ENCODE measurements at places on chromosomes 11 and 22.

DNA sequence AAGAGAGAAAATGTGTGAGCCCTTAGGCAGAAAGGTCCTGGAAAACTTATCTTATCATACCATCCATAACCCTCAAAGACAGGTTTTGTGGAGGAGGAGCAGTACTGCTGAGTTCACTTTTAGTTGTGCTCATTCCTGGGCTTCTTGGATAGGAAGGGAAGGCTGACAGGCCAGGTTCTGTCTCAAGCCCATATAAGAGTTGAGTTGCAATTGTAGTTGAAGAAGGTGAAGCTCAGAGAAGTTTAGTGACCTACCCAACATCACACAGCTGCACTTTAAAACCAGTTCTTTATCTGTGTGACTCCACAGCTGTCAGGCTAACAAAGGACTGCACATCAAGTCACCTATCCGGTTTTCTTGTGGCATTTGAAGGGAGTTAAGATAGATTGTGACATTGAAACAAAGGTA, 13.0 kb downstream of the TEAD1 start:
- DNase-seq = no peak

GRCh38 chr11:26583550-26583949, 11.5 kb upstream of the MUC15 start:
- no peak for DNase-seq

DNA sequence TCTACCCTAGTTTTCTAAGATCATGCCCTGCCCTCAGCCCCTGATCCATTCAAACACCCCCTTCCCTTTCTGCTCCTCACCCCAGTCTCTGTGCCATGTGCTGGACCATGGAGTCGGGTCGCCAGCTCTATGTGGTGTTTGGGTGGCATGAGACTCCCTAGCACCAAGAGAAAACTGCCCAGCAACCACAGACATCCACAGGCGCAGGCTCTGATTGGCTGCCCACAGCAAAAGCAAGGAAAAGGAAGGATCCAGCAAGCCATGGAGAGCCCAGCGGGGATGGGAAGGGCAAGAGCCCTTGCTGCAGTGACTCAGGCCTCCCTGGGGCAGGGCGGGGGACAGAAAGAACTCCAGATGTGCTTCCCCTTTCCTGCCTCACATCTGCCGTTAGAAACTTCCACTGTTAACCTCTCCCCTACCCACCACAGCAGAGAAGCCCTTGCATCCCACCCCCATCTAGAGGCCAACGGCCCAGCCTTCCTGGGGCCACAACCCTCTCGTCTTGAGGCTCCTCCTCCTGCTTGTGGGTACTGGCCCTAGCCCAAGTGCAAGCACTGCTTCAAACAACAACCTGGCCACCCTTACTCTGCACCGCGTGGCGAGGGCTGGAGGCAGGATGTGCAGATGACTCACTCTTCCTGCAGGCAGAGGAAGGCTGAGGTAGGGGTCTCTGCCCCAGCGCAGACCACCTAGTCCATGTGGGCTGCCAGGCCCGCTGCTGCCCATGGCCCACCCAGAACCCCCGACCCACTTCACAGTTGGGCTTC, 9.7 kb upstream of the AHNAK start:
- DNase-seq = peak; percentile 66

- DNase-seq = no peak
These were observed 3.7 kb downstream of the IGSF22 start for GRCh38 chr11:18722293-18722637.

- no peak for DNase-seq
These were observed 12.9 kb downstream of the ARHGEF17 start for GRCh38 chr11:73320763-73321603.

GRCh38 chr11:75524665-75525432, 892 bp downstream of the GDPD5 start:
- DNase-seq = no peak

- DNase-seq = no peak
These were observed 30.6 kb downstream of the PRDM11 start for GRCh38 chr11:45176996-45177395.

DNA sequence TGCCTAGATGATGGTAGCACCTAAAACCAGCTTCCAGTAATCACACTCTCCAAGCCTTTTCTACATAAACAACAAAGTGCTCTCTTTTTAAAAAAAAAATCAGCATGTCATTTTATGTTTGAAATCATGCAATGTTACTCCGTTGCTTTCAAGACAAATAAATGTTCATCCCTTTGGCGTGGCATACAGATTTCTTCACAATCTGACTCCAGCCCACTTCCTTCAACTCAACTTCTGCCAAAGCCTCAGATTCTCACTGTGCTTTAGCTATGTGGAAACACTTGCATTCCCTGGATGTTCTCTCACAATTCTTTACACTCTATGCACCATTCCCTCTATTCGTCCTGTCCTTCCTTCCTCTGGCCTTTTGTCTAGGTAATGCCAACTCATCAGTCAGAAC, 206.3 kb upstream of the BLID start:
- DNase-seq = no peak

DNA sequence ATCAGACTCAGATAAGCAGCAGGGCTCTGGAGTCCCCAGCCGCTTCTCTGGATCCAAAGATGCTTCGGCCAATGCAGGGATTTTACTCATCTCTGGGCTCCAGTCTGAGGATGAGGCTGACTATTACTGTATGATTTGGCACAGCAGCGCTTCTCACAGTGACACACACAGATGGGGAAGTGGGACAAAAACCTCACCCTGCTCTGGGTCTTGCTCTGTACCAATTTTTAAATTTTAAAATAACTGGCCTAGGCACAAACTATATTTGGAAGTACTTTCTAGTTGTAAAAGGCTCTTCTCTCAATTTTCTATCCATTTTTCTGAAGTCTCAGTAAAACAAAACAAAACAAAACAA, 131.7 kb downstream of the VPREB1 start:
- no peak for DNase-seq

GRCh38 chr11:130634186-130634585, 185.7 kb downstream of the ADAMTS15 start:
- DNase-seq = no peak

- no peak for DNase-seq
These were observed 46.2 kb downstream of the P4HA3 start for GRCh38 chr11:74265256-74265655.

GRCh38 chr11:8227156-8228152, 36.2 kb downstream of the LMO1 start:
- no peak for DNase-seq

GRCh38 chr11:105592035-105592434, 17.8 kb upstream of the GRIA4 start:
- no peak for DNase-seq

GRCh38 chr11:96681019-96681716, 291.4 kb downstream of the JRKL start:
- DNase-seq = no peak

- DNase-seq = no peak
These were observed 57.0 kb downstream of the BRD1 start for GRCh38 chr22:49770547-49771265.

DNA sequence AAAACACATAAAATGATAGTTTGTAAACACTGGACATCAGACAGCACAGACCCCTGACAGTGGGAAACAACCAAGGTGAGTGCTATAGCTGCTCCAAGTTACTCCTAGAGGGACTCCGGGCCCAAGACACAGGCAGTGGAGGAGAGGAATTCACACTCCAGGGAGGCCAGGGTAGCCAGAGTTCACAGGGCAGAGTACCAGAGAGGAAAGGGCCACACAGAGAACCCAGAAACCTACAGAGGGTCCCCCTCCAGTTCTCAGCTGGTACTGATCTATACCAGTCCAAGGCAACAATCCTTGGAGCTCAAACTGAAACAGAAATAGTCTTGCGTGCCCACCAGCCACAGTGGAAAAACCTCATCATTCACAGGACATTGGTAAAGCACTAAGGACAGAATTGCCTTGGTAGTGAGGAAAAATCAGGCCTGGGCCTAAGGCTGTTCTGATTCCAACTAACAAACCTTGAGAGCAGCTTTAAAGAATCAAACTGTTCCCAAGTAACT, 7.6 kb downstream of the VPS37C start:
- no peak for DNase-seq

GRCh38 chr22:42717197-42717928, 3.3 kb downstream of the A4GALT start:
- no peak for DNase-seq

- no peak for DNase-seq
These were observed 31.8 kb upstream of the RFPL3 start for GRCh38 chr22:32325811-32326237.

- no peak for DNase-seq
These were observed 105.1 kb downstream of the RRAS2 start for GRCh38 chr11:14253840-14254239.

GRCh38 chr22:27111796-27112672, 454.6 kb downstream of the MIAT start:
- no peak for DNase-seq

GRCh38 chr11:89267660-89268302, 90.1 kb downstream of the TYR start:
- no peak for DNase-seq

GRCh38 chr22:17481424-17481823, 81.9 kb upstream of the SLC25A18 start:
- DNase-seq = no peak

GRCh38 chr22:23408321-23408720, 171.8 kb downstream of the IGLL1 start:
- DNase-seq = no peak

GRCh38 chr11:79926707-79927106, 485.9 kb upstream of the TENM4 start:
- DNase-seq = no peak

GRCh38 chr11:108599978-108600377, 6.4 kb upstream of the EXPH5 start:
- no peak for DNase-seq

- no peak for DNase-seq
These were observed 23.2 kb downstream of the ADORA2A start for GRCh38 chr22:24450610-24451009.

GRCh38 chr22:49368976-49369725, 458.5 kb downstream of the BRD1 start:
- DNase-seq = no peak

- DNase-seq = no peak
These were observed 41.0 kb downstream of the FDX1 start for GRCh38 chr11:110470716-110471115.

GRCh38 chr11:69642913-69643632, 2.1 kb downstream of the CCND1 start:
- peak; percentile 29 for DNase-seq

DNA sequence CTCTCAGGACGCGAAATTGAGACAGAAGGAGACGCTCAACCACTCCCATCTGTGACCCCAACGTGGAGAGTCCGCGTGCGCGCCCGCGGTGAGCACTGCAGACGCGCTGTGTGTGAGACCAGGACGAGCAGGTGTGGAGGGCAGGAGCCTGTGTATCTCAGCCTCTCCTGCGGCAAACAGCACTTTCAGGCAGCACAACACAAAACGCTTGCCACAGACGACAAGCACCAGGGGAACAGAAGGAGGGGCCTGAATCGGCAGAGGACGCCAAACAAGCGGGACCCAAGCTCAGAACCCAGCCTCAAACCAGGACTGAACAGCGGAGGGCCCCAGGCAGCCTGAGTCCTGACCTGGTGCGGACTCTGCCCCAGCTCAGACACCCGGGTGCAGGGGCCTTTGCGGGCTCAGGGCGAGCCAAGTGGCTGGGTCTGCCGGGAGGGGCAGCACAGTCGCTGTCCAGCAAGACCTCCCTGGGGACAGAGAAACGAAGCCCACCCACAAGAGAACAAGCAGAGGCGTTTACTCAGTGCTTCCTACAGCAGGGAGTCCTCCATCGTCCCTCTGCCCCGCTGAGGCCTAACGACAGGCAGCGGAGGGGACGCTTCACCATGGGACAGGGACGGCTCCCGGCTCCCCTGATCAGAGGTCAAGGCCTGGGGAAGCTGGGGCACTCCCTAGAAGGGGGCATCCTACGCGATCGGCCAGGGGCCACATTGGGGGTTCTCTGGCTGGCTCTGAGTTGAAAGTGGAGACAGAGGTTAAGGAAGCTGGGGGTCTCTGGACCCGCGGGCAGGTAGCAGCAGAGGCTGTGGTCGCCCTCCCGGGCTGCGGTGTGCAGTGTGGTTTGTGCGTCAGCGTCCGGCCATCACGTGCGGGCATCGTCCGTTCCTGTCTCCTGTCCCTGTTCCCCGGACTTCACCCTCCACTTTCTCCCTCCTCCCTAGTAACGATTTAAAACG, 560.8 kb downstream of the BRD1 start:
- DNase-seq = no peak

DNA sequence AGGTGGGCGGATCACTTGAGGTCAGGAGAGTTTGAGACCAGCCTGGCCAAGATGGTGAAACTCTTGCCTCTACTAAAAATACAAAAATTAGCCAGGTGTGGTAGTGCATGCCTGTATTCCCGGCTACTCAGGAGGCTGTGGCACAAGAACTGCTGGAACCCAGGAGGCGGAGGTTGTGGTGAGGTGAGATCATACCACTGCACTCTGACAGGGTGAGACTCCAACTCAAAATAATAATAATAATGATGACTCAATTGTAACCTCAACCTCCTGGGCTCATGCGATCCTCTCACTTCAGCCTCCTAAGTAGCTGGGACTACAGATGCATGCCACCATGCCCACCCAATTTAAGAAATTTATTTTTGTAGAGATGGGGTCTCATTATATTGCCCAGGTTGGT, 15.6 kb upstream of the CHRNA10 start:
- no peak for DNase-seq

DNA sequence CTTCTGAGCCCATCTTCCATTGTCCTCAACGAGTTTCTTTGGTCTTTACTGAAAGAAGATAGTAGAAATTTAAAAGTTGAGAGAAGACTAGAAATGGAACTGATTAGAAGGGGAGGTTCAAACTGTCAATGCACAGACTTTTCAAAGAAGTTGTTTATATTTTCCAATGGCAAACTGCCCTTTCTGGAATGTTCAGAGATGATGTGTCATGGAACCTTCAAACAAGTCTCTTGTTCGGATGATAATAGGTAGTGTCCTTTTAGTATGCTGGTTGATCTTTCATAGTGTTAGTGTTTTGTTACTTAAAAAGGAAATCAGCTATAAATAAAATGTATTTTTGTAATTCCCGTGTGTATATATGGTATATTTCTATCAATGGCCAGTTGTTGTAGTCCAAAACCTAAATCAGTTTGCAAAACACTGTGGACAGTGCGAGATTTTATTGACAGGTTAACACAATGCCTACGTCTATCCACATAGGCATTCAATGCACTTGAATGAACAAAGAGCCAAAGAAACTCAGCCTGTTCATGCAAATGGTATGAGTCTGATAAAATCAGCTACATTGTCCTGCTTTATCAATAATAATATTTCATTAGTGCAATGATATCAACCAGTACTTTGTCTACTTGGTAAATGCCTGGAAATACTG, 30.9 kb downstream of the C11orf91 start:
- DNase-seq = no peak

GRCh38 chr11:19736831-19737230, 24.2 kb downstream of the NAV2 start:
- no peak for DNase-seq

GRCh38 chr22:43624144-43624998, 187.7 kb downstream of the EFCAB6 start:
- no peak for DNase-seq

DNA sequence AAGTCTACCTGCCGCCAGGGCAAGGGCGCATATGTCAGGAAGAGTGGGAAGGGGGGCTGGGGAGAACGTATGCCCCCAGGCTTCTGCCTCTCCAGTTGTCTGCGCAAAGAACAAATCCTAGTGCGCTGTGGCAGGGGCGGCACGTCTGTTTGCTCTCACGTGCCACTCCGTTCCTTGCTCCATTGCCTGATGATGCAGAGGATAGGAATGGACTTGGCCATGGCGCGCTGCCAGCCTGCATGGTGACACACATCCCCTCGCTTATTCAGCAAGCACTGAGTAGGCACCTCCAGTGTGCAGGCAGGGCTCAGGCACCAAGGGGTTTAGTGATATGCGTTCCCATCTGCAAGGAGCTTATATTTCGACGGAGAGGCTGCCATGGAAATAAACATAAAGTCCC, 45.4 kb upstream of the SLC22A12 start:
- no peak for DNase-seq

- DNase-seq = no peak
These were observed 12.1 kb upstream of the CHRM1 start for GRCh38 chr11:62933285-62933684.
